ENCODE measurements at places on chromosomes 4 and X.

DNA sequence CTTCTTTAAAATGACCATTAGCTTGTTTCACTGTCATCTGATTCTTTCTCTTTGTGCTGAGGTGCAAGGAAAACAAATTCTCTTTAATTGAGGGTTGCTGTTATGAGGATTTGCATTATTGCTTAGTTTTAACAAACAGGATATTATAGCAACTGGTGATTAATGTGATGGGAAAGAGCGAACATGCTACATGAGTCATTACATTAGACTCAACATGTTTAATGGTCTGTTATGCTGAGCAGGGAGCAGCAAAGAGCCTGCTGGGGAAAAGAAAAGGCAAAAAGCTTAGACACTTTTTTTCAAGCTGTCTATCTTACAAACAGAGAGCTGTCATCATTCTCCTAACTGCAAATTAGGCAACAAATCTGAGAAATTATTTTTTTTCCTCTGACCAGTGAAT lies 230.5 kb upstream of the LCORL start:
- DNase-seq = no peak

GRCh38 chr4:43754566-43754965 lies 694.0 kb downstream of the KCTD8 start:
- DNase-seq = no peak

DNA sequence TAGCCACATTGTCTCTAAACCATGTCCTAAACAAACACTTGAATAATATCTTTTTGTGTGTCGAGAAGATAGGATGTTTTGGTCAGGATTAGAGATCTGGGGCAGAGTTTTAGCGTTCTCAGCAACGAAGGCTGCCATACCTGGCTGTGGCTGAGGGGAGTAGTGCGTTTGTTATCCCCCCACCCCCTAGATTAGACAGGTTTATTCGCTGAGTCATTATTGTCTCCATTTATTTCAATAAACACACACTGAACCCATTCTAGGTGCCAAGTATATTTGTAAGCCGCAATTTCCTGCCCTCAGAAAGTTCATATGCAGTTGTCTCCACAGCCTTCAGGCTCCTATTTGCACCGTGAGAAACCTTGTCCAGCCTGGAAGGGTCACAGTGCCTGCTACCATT lies 1684.8 kb upstream of the TENM3 start:
- DNase-seq = no peak

DNA sequence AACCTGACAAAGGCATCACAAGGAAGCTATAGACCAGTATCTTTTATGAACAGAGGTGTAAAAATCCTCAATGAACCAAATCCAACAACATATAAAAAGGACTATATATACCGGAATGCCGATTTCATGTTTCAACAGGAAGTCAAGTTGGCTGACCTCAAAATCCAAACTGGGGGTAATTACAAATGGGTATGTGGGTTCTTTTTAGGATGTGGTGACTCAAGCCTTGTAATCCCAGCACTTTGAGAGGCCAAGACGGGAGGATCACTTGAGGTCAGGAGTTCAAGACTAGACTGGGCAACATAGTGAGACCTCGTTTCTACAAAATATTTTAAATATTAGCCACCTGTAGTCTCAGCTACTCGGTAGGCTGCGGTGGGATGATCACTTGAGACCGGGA lies 10.4 kb downstream of the PRSS48 start:
- DNase-seq = no peak

GRCh38 chr4:77845400-77845799 lies 17.2 kb upstream of the MRPL1 start:
- DNase-seq = no peak

DNA sequence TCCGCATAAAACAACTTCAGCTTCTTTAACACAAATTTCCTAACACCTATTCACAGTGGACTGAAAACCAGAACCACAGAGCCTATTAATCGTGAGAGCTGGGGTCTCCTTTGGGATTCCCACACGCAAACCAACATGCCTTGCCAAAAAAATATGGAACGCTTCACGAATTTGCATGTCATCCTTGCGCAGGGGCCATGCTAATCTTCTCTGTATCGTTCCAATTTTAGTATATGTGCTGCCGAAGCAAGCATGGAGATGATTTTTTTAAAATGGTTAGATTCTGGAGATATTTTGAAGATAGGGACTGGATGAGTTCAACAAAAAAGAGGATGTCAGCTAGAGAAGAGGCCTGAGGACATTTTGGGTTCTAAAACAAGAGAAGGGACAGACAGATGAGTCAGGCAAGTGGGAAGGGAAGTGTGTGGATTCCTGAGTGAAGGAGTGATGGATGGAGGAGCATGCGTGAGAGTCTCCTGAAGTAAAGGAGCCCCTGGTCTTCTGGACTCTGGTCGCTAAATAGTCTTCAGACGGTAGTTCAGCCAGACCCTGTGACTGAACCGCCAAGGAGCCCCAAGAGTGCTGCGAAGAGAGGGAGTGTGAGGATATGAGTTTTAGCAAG lies 9.5 kb upstream of the GATA1 start:
- no peak for DNase-seq

All from frontal cortex (tissue), 4 donors.